Esophagus squamous epithelium (tissue), 5 donors: ENCODE measurements at places on chromosomes 11 and 22.

- no peak for DNase-seq
These were observed 6.4 kb downstream of the RBX1 start for GRCh38 chr22:40957601-40958000.

DNA sequence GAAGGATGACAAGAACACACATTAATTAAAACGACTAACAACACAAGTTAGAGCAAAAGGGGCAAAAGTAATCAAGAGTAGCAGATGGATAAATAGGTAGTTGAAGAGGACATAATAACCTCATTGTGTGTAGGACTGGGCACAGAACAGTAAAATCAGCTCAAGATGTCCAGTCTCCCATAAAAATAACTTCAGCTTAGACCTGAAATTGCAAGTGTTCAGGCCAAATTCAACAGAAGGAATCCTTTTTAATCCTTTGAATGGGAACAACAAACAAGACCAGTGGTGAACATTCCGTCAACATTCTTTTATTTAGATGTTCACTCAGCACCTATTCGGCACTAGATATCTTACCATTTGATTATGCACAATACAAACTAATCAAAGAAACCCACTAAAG lies 4.4 kb downstream of the MTMR2 start:
- DNase-seq = no peak

GRCh38 chr22:44729391-44730021 lies 22.9 kb upstream of the ARHGAP8 start:
- DNase-seq = no peak

GRCh38 chr22:23065069-23065451 lies 5.3 kb upstream of the GNAZ start:
- DNase-seq = no peak

DNA sequence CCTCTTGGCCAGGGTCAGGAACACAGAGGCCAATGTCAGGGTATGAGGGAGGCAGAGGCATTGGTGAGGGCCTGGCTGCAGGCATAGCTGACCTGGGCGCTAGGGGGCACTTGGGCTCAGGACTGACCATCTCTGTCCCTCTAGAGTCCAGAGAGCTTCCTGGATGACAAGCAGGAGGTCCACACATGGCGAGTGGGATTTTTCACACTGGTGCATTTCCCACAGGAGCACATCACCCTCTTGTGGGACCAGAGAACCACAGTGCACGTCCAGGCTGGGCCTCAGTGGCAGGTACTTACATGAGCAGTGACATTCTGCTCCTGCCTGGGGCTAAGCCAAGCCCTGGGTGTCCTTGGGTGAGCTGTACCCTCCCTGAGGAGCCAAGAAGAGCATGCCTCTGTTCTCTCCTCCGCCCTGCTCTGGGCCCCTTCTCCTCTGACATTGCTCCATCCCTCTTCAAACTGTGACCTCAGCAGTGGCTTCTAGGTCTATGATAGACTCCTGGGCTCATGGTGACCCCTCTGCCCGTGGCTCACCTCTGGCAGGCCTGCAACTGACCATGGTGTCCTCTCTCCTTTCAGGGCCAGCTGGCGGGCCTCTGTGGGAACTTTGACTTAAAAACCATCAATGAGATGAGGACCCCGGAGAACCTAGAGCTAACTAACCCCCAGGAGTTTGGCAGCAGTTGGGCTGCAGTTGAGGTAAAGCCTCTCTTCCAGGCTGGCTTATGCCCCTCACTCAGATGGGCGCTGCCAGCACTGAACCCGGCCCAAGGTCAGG lies 46.6 kb downstream of the OTOG start:
- DNase-seq = no peak

DNA sequence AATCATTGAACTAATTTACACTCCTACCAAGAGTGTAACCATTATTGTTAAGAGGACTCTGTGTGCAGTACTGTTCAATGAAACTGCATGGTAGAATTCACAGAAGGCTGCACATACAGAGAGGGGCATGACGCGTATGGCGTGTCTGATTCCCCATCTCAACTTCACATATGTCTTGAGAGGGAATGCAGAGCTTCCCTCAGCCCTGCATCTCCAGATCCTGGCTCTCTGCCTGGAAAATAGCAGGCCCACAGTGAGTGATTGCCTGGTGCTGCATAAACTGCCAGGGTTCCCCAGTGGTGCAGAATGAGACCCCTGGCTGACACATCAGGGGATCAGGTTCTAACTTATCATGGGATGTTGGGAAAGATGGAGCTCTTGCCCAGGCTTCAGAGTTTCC lies 260.2 kb upstream of the ISX start:
- DNase-seq = no peak

GRCh38 chr11:62925308-62925707 lies 4.1 kb upstream of the CHRM1 start:
- DNase-seq = no peak

DNA sequence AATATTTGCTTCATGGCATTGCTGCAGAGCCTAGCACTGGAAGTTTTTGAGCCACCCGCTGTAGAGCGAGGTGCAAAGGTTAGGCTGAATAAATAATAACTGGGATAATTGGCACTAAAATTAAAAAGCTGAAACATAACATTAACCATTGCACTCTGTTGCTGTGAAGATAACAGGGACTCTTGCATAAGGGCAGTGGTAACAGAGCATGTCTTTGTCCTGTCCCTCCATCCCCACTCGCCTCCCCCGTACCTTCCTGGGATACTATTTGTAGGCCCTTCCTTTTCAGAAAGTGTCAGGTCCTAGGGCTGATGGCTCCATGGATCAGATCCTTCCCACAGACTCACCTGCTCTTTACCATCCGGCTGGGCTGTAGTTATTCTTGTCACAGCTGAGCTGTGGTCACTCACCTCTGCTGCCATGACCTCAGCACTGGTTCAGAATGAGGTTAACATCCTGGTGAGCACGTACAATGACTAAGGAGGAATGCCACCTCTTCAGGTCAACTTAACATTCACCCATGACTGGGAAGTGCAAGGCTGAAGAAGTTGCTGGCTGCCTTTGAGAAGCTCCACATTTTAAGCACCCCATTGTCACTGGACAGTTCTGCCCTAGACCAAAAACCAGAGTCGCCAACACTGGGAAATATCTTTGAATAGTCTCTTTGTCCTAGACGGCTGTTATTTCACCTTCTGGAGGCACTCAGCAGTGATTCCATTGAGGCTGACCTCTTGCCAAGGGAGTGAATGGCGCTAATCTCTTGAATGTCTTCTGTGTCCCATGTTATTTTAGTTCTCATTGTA lies 103.2 kb upstream of the KIRREL3 start:
- no peak for DNase-seq

DNA sequence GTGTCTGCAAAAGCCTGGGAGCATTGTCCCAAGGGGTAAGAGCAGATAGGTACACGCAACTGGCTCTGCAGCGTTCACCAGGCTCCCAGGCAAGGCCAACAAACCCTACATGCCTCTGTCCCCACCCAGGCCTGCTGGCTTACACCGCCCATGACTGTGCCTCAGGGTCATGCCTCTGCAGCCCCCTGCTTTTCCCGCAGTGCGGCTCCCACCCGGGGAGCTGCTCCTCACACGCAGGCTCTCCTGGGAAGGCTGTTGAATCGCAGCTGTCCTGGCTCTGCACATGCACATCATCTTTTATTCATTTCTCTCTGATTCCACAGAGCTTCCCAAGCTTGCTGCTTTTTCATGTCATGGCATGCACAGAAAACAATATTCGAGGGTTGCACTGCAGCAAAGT lies 29.2 kb upstream of the B3GAT1 start:
- no peak for DNase-seq

DNA sequence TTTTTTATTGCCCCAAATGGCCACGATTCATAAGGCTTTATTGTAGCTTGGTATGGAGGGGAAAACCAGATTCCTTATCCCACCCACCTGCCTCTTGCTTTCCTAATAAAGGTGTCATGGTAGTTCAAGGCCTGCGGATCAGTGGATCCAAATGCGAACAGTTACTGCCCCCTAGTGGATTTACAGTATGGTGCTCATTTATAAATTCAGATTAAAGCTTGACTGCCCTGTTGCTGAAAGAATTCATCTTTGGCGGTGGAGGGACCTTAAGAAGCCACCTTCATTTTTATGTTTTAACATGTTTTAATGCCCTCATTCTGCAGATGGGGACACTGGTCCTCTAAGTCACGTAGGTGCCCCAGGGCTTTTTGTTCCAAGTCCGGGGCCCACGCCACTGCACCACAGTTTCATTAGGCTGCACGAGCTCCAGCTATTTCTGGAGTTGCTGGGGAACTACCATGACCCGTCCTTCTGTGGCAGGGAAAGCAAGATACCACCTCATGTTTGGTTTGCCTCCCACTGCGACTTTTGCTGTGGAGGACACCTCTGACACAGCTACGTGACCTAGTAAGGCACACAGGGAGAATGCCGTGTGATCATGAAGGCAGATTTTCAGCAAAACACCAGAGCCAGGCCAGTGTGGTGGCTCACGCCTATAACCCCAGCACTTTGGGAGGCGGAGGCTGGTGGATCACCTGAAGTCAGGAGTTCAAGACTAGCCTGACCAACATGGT lies 15.6 kb upstream of the INCENP start:
- DNase-seq = no peak

GRCh38 chr11:74162681-74163467 lies 7.9 kb downstream of the C2CD3 start:
- no peak for DNase-seq

- DNase-seq = no peak
These were observed 36.7 kb upstream of the GCAT start for GRCh38 chr22:37771081-37771480.

DNA sequence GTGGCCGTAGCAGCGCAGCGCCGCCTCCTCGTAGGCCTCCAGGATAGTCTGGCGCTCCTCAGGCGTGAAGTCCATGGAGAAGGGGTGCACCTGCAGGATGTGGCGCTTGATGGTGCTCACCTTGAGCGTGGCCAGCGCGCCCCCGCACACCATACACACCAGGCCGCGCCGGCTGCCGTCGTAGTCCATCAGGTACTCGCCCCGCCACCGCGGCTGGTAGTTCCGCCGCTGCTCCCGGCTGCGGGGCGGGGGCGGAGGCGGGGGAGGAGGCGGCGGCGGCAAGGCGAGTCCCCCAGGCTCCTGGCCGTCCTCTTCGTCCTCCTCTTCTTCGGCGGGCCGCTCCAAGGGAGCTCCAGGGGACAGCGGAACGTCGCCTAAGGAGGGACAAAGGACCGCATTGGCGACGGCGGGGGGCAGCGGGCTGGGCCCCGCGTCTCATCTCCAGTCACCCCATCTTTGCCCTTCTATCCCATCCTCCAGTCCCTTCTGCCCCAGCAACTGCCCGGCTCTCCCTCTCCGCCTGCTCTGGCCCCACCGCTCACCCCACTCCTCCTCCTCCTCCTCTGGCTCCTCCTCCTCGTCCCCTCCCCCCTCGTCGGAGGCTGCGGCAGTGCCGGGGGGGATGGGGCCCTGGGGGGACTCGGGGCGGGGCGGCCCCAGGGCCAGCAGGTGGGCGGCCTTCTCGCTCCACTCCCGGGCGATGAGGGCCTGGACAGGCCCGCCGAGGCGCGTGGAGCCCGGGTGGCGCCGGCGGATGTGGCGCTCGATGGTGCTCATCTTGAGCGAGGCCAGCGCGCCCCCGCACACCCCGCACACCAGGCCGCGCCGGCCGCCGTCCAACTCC lies 4.9 kb downstream of the ZFTA start:
- no peak for DNase-seq

DNA sequence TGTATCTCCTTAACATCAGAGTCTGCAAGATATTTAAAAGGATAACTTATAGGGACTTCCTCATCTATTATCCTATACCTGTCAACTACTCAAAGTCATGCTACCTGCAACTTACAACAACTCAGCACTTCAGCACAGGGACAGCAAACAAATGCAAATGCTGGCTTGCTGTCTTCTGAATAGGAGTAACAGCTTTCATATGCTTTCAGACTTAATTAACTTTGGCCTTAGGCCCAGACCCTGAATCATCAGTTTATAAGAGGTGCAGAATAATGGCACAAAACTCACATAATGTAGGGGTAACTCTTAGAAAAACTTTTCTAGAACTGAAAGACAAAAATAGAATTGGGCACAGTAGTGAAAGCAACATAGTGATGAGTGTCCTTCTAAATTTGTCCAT lies 953.4 kb downstream of the DLG2 start:
- DNase-seq = no peak

DNA sequence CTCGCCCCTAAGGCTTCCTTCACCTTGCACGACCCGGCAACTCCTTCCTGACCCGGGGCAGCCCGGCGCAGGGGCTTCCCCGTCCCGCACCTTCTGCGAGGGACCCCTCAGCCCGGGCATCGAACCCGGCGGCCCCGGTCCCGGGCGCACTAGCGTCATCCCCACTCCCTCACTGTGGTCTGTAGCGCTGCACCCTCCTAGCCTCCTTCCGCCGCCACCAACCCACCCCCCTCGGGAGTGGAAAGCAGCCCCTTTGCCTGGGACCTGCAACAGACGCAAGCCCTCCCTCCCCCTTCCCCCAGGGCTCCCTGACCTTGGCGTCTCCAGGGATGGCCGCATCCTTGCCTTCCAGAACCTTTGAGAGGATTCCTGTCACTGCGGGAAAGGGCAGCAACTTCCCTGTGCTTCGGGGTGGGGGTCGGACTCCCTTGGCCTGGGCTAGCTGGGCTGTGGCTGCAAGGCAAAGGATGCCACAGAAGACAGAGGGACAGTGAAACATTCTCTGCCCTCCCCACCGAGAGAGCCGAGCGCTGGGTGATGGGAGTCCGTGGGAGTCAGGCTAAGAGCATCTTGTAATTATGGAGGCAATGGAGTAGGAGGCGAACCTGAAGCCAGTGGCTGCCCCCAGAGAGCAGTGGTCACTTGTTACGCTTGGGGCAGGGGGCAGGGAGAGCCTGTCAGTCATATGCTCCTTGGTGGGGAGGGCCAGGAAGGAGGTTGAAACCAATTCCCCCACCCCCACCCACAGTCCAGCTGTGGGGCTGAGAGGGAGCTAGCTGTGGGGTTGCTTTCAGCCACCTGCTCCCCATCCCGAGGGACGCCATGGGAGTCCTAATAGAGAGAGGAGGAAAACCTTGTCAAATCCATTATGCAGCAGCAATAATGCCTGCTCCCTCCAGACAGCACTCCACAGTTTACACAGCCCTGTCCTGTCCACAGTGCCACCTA lies 920 bp downstream of the TMEM132A start:
- DNase-seq = no peak

GRCh38 chr11:129995163-129995562 lies 7.5 kb downstream of the PRDM10 start:
- DNase-seq = no peak

DNA sequence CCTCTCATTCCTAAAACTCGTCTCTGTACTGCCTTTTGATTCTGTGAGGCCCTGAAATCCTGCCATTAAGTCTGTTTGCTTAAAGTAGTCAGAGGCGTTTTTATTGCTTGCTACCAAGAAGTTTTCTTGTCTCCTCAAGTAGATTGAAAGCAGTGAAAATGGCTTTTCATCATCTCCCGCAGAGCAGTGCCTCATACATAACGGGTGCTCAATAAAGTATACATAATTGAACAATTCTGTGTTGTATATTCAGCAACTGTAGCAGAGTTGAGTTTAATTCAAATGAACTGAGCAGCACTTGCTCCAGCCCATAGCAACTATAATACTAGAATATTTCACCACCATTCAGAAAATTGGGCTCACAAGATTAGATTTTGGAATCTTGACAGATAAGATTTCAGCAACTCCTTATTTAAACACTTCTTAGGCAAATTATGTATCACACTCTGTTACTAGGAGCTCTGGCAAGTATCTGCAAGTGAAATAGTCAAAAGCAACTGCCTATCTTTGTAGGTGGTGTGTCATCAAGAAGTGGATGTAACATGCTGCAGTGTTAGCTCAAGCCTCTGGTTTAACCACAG lies 20.0 kb downstream of the FIBIN start:
- no peak for DNase-seq

GRCh38 chr22:42171417-42171816 lies 40.8 kb upstream of the CYP2D6 start:
- DNase-seq = no peak

- DNase-seq = no peak
These were observed 26.0 kb downstream of the IL10RA start for GRCh38 chr11:118012083-118012669.
